Activated CD8-positive, alpha-beta memory T cell treated with anti-CD3 and anti-CD28 coated beads for 1 hour (primary cell): ENCODE measurements at places on chromosomes 1 and 21.

DNA sequence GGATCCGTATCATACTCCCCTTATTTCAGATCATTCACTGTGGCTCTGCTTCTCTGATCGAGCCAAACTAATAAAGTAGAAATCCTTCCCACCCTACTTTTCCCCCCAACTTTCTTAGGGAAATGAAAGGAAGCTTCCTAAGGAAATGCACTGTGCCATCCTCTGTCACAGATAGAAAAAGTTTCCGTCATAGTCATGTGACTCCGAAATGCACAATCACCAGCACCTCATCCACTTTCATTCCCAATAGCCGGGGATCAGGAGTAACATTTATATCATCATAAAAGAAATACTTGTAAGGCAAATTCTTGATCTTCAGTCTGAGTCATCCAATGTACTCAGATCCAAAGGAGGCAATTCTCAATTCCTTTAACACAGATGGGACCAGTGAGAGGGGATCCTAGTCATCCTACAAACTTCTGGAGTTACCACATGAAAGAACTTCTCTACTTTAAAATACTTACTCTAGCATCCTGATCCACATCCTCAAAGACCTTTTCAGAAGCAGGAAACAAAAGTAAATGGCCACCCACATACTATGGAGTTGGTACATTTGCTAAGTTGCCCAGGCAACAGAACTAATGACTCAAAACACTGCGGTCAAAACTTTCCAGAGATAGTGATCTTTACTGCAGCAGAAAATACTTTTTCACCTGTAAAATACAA lies 97.8 kb upstream of the ZC3H11B start:
- no peak for DNase-seq

DNA sequence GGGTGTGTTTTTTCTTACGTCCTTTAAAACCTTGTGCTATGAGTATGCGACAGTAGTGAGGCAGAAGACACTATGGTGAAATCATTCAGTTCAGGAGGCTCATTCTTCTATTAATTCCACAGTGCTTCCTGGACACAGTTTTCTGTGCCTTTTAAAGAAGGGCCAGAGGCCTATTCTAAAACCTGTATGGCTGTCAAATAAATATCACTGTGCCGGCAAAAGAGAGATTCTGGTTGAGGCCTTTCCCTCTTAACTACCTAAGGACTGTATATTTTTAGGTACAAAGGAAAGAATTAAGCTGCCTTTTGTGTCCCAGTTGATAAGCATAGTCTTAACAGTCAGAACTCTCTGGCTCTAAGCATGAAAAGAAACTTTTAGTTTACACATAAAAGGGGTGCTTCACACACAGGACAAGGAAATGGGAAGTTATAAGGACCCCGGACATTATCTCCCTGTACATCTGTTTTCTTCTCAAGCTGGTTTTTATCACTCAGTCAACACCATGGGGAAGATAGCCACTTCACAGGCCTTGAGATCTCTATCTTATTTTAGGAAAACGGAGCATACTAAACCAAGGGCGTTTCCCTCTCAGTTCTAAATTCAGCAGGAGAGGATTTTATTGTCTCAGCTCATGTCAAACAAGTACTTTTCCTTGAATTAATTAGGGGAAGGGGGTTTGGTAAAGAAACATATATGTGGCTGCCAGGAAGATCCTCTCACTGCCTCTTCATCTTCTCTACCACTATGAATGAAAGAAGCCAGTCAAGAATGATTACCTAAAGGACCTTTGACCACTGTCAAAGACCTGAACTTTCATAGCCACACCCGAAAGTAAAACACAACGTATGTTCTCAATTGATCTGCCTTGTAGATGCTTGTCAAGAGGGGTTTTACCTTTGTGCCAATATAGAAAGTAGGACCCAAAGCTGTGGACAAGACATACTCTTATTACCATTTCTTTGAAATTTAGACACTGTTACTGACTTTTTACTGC lies 71.4 kb upstream of the HSPA13 start:
- no peak for DNase-seq

DNA sequence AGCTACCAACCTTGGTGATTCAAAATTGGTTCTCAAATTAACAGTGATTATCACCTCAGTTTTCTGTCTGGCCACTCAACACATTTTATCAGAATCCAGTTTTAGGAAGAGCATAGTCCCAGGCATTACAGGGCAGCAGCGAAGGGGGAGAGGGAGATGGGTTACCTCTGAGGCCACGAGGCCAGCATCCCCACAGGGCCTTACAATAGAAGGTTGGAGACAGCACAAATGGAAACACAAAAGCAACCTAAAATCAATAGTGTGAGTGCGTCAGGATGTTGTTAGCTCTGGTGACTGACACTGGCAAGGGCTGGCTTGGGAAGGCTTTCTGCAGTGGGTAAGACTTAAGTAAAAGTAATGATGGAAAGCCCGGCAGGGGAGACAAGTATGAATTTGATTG lies 79.5 kb downstream of the JAK1 start:
- DNase-seq = no peak

- DNase-seq = no peak
These were observed 83.2 kb downstream of the CLDN17 start for GRCh38 chr21:30083225-30083945.

DNA sequence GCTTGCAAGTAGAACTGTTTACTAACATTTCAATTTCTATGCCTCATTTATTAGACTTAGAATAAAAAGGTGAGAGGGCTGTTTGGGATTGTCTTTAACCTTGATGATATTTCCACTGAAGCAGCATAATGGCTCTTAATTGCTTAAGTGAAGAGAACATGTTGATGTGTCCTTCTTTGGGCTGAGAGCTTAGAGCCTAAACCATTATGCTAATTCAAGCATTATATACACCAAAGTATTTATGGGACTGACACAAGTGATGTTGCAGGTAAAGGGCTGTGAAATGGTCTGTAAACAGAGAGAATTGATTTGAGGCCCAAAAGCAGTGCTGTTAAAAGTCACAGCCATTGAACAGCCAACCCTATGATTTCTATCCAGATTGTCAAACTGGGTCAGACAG lies 113.9 kb downstream of the ATG4C start:
- no peak for DNase-seq

- no peak for DNase-seq
These were observed 109.1 kb downstream of the APP start for GRCh38 chr21:26061437-26061836.

DNA sequence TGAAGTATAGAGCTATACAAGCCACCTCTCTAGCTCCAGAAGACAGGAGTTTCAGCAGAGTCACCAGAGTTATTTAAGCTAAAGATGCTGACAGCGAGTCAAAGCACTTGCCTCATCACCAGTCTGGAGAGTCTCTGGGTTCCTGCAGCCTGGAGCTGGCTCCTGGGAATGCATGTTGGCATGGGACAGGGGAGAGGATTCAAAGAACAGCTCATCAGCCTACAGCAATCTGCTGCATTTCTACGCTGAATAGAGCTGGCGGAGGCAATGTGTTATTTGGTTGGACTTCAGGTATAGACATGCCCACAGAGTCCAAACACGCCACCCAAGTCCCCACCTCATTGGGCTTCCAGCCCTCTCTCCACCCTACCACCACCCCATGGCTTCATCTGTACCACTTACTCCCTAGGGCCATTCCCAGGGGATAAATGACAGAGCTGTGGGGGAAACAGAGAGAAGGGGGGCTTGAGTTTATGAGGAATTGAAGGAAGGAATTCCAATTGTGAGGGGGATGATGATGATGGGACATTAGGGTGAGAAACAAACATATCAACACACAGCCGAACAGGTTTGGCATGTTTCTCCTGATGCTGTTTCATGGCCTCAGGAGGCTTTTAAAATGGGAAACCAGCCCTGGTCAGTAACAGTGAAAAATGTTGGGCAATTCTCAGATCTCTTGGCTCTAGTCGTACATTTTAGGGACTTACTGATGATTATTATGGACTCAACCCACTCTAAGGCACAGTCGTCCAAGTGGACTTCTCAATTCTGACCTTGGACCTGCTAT lies 58.4 kb downstream of the PLEKHA6 start:
- DNase-seq = no peak

DNA sequence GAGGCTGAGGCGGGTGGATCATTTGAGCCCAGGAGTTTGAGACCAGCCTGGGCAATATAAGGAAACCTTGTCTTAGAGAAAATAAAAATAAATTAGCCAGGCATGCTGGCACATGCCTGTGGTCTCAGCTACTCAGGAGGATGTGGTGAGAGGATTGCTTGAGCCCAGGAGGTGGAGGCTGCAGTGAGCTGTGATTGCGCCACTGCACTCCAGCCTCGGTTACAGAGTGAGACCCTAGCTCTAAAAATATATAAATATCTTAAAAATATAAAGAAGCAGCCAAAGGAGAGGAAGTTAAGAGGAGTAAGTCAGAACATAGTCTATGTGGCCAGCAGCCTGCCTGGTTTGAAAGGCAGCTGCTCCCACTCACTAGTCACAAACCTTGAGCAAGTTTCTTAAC lies 4.5 kb upstream of the IL10RB start:
- no peak for DNase-seq

- DNase-seq = no peak
These were observed 33.9 kb downstream of the COQ8A start for GRCh38 chr1:226973898-226974543.

GRCh38 chr1:66938613-66939012 lies 13.8 kb downstream of the MIER1 start:
- no peak for DNase-seq

GRCh38 chr1:45107782-45108181 lies 95.7 kb downstream of the UROD start:
- DNase-seq = no peak

DNA sequence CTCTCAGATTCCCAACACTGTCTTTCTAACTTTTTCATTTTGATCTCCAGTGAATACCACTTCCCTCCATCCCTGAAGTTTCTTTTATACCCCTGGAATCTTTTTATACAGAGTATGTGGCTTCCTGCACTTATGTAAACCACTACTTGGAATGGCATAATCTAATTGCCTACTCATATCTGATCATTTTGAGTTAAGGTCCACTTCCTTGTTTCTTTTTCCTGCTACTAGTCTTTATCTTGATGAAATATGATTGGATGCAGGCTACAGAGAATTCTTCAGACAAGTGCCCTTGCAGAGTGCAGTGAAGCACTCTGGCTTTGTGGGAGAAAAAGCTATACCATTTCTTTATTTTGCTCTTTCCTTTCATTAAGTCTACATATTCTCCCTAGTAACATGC lies 325.3 kb upstream of the ADAMTS5 start:
- DNase-seq = no peak

DNA sequence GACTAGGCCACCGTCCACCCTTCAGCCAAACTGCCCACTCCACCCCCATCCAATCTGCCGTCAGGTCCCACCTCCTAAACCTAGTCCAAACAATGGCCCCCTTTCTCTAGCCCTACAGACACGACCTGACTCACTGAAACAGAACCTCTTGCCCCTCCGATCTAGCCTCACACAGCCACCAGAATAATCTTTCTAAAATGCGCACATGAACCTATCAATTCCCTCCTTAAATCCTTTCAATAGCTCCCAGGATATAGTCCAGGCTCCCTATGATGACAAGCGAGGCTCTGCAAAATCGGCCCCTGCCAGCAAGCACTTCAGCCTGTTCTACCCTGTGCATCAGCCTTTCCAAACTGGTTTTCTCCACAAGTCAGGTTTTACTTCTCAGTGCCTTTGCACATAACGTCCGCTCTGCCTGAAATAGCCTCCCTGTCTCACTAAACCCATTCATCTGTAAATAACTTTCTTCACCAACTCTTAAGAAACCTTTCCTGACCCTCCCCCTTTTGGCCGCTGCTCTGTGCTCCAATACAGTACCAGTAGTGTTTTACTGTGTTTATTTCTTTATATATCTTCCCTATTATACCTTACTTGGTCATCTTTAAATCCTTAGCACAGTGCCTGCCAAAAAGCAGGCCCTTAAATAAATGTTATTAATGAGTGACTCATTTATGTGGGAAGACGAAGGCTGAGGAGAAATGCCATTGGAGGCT lies 9.0 kb upstream of the CDC20 start:
- no peak for DNase-seq

- no peak for DNase-seq
These were observed 27.7 kb downstream of the CDC42 start for GRCh38 chr1:22080191-22080590.

- DNase-seq = no peak
These were observed 502.2 kb upstream of the OLFM3 start for GRCh38 chr1:102498929-102499328.

DNA sequence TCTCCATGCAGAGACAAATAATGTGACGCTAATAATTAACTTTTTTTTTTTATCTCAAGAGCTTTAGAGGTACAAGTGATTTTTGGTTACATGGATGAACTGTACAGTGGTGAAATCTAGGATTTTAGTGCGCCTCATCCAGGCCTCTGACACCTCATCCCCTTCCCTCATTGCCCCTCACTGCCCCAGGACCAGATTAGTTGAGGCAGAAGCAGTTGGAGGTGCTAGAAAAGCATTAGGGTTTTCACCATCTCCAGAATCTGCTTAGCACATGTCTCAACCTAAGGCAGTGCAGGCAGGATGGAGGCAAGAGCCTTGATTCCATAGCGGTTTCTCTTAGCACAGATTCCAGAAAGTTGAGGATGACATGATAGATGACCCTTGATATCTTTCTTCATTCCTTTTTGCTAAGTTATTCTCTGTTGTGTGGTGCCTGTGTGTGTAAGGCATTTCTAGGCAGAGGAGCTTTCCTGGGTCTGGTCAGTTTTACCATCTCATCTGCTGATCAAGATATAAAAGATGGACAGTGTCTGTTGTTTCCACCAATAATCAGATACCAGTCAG lies 16.3 kb upstream of the IL10 start:
- DNase-seq = no peak
